ENCODE measurements at places on chromosomes 4 and X.

- no peak for DNase-seq
Observed at GRCh38 chr4:661881-662761, 12.0 kb downstream of the ATP5ME start.

- DNase-seq, result no peak
Observed at GRCh38 chrX:18855919-18856644, 127.8 kb downstream of the PHKA2 start.

DNA sequence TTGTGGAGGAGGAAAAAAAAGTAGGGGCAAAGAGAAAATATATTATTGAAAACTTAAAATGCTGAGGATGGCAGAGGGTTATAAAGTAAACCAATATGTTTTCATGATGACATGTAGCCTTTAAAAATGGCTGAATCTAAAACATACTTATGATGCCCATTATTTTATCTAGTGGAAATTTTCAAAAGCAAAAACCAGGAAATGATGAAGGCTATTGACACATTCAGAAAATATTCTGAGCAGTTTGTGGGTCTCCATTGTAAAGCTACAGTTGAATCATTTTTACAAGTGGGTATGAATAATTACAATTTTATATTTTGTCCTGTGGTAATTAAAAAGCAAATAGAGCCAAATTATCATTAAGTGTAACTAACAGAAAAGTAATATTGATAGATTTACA is 10.7 kb downstream of the PLS3 start:
- DNase-seq, result no peak

DNA sequence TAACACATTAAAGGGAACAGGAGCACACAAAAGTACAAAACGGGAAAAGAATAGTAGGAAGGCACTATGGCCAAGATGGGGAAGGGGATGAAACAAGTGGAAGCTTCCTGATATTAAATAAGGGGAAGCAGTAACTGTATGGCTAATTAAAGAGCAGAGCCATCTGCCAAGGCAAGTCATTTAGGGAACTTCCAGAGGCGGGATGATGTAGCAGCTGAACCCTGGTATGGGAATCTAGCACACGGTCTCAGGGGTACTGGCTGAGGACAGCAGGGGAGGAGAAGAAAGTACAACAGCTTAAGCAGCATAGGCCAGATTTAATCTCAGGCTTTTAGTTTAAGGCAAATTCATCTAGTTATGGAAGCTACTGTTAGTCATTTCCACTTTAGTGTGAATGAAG is 59.1 kb downstream of the IGFBP7 start:
- DNase-seq, result no peak

- no peak for DNase-seq
Observed at GRCh38 chr4:79205121-79205520, 120.7 kb downstream of the NAA11 start.

DNA sequence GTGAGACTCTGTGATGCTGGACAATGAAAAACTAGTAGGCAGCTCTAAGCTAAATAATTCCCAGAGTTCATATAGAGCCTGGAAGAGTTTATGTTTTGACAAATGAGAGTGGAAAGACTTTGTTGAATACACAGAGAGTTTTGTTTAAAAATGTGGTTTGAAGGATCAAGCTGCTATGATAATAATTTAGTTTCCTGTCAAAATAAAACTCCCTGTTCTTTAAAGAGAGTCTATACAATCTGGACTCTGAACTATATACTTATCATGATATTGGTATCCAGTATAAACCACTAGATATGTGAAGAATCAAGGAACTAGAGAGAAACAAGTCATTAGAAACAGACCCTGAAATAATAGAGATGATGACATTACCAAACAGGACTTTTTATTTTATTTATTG is 158.6 kb downstream of the C4orf33 start:
- no peak for DNase-seq

GRCh38 chrX:131789664-131790063 is 233.4 kb upstream of the STK26 start:
- no peak for DNase-seq

GRCh38 chr4:130359542-130359941 is 1263.6 kb downstream of the C4orf33 start:
- no peak for DNase-seq

GRCh38 chr4:106160560-106160959 is 155.4 kb downstream of the TBCK start:
- no peak for DNase-seq

- no peak for DNase-seq
Observed at GRCh38 chr4:180253419-180253818, 1989.8 kb upstream of the TENM3 start.

Measured in stimulated activated CD4-positive, alpha-beta T cell treated with anti-CD3 and anti-CD28 coated beads, TNF-alpha, amount 100 ng/mL, for 1 hour (primary cell).